SW480 (cell line): ENCODE measurements at places on chromosomes 5 and 9.

DNA sequence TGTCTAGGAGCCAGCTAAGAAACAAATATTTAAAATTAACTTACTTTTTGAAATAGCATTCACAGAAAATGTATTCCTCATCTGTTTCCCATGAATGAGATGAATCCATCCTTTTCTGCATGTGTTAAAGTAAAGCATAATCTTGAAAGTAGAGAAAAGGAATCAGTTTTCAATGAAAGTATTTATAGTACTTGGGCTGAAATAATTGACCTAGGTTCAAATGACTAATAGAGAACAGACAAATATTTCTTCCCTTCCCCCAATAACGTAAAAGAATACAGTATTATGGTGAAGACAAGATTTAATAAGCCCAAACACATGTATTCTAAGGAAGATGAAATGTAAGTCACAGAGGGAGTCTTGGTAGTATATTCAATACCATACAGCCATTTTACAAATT lies 403.5 kb downstream of the ZNF608 start:
- DNase-seq = no peak

DNA sequence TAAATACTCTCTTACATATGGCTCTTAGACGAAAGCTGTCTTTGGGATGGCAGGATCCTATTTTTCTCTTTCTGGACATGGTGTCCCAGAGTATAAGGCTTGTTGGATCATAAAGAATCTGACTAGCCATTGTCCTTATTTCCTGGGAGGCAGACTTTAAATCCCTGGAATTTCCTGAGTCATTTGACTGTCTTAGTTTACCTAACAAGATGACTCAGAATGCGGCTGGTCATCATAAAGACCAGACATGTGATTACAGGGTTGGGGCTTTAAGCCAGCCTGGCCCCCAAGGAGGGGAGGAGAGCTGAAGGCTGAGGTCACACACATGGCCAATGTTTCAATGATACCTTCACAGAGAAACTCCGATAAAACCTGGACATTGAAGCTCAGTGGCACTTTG lies 37.2 kb downstream of the FAM240B start:
- peak; percentile 73 for DNase-seq

DNA sequence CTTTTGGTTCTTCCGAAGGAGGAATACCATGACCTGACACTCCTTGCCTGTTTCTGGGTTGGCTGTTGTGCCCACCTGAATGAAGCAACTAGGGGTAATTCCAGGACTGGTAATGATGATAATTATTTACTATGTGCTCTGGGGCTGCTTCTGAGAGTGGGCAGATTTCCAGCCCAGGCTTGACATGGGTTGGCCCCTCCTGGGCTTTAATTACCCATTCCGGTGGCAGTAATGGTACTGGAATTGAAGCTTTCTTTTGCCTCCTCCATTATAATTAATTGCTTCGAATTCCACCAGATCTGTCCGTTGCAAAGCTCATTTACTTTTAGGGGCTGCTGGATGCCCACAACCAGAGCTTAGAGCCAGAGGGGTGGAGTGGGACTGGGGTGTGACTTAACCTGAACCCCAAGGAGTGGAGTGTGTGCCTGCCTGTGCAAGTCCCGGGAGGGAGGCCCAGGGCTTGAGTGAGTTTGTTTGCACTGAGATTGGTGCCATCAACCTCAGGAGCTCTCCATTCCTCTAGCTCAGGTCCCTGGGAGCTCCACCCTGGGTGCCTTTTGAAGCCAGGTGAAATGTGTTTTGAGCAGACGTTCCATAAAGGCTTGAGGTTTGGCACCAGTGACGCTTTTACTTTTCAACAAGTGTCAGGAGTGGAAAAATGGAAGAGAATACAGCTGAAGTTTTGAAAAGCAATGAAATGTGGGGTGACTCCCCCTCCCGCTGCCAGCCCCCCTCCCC lies 214.6 kb downstream of the PDZD2 start:
- DNase-seq = no peak

- DNase-seq = no peak
Measured at GRCh38 chr9:89536600-89536999, 38.7 kb upstream of the SEMA4D start.

- DNase-seq = no peak
Measured at GRCh38 chr9:849431-849830, 7.9 kb downstream of the DMRT1 start.

DNA sequence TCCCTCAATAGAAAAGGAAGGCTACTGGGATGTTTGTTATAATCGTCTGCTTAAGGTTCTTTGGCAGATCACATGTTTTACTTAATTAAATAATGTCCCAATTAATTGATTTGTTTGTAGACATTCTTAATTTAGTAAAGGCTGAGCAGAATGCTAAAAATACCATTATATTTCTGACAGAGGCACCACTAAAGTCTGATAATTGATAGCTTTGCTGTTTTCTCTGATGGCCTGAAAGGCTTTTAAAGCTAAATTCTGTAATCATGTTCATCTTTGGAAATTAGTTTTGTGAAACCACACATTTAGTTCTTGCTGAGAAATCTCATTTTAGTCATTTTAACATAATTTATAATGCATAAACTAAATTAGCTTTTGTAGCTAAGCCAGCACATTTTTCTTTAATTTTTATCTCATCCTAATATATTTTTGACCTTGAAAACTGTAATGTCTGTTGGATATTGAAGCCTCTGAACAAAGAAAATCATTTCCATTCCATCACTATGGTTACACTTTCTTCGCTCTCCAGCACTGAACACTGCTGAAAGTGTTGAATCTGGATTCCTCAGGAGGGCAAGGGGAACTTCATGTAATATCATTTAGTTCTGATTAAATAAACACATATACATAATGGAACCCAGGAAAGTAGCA lies 329.4 kb downstream of the ELAVL2 start:
- DNase-seq = no peak

DNA sequence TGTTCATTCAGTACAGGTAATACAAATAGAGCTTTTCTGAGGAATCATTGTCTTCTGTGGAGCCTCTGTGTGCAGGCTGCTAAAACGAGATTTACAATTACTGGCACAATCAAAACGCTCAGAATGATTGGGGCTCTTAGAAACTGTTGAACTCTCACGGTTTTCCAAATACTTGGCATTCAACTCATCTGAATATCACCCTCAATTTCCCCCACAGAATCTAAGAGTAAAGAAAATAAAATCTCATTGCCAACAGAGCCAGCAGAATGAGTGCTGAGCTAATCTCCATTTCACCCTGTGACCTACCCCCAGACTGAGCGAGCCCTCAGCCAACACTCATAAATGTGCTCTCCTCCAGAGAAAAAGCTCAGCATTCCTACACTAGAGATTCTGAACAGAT lies 35.3 kb upstream of the TMED7 start:
- no peak for DNase-seq

DNA sequence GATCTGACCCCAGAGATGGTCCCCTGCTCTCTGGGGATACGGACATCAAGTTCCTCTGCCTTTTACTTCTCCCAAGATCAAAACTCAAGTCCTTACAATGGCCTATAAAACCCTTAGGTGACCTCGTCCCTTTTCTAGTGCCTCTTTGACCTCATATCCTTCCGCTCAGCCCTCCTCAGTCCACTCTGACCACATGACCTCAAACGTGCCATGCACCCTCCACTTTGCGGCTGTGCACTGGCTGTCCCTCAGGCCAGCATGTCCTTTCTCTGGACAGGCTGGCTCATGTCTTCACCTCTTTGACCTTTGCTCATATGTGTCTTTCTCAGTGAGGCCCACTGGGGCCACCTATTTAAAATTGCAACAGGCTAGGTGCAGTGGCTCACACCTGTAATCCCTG lies 14.7 kb downstream of the TRMO start:
- DNase-seq = no peak

DNA sequence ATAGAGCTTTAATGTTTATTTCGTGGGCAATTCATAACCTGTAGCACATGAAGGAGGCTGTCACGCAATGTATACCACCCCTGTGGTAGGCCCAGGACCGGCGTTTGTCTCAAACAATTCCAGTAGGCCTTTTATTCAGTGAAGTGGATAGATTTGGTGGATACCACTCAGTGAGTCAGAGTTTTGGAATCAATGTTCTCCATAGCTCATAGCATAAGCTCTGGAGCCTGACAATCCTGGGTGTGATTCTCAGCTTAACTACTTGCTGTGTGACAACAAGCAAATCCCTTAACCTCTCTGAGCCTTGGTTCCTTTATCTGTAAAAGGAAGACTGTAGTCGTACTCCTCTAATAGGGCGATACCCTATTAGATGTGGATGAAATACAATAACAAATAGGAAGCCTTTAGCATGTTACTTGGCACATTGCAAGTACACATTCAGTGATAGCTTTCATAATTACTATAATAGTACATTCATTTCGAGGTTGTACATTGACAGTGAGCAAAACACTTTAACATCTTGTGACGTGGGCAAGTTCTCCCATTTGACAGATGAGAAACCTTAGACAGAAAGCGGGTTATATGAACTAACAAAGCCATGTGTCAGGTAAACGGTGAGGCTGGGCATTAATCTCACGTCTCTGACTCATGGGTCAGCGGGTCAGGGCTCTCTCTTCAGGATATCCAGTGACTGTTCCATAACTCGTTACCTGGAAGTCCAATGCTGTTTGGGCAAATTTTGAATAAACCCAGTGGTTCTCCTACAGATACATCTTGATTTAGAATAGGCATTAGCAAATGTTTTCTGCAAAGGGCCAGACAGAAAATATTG lies 130.8 kb downstream of the C9orf152 start:
- no peak for DNase-seq

DNA sequence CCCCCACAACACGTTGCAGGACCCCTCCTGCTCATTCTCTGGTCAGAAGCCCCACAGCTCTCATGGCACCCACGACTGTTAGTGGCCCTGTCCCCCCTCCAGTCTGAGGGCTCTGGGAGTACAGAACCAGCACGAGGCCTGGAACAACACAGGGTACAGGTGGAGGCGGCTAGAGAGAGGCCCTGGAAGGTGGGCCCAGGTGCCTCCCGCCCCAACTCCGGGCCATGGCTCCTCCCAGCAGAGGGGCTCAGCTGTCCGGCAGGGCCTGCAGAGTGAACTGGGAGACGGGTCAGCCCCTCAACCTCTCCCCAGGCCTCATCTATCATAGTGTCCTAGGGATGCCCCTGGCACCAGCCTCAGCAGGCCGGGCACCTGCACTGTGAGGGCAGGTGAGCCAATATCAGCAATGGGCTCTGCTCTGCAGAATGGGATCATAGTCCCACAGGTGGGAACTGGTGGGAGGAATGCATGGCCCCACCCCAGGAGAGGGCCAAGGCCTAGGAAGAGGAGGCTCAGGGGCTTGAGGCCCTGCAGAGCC lies 58.6 kb downstream of the BARX1 start:
- no peak for DNase-seq

- no peak for DNase-seq
Measured at GRCh38 chr9:124373851-124374250, 41.4 kb downstream of the PSMB7 start.

- no peak for DNase-seq
Measured at GRCh38 chr5:126015235-126016181, 407.7 kb upstream of the GRAMD2B start.

DNA sequence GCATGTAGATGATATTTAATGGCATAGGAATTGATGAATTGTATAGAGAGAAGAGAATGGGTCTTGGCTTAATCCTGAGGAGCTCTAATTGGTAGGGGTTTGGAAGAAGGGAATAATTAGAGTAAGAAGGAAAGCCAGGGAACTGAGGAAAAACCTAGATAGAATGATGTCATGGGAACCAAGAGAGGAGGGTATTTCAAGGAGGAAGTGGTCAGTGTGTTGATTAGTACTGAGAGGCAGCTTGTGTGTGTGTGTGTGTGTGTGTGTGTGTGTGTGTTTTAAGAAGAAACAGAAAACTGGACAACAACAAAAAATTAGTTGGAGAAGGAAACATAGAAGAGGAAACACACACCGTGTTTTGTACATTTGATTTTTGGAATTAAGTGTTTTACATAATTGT lies 42.8 kb downstream of the MAST4 start:
- DNase-seq = no peak

DNA sequence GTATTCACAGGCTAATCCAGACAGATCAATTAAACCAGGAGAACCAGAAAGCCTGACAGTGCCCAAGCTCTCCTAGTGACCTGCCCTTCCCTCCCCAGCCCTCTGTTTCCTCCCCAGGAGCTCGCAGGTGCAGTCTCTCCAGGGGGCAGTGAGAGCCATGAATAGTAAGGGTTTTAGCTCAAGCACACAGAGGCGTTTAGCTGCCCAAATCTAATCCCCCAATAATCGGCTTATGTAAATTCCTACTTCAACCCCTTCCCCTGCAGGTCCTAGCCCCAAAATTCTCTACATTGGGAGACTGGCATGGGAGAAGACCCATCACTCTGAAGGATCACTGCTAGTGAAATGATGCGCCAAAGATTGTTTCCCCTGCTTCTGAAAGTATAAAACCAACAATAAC lies 10.5 kb upstream of the TAL2 start:
- DNase-seq = no peak

DNA sequence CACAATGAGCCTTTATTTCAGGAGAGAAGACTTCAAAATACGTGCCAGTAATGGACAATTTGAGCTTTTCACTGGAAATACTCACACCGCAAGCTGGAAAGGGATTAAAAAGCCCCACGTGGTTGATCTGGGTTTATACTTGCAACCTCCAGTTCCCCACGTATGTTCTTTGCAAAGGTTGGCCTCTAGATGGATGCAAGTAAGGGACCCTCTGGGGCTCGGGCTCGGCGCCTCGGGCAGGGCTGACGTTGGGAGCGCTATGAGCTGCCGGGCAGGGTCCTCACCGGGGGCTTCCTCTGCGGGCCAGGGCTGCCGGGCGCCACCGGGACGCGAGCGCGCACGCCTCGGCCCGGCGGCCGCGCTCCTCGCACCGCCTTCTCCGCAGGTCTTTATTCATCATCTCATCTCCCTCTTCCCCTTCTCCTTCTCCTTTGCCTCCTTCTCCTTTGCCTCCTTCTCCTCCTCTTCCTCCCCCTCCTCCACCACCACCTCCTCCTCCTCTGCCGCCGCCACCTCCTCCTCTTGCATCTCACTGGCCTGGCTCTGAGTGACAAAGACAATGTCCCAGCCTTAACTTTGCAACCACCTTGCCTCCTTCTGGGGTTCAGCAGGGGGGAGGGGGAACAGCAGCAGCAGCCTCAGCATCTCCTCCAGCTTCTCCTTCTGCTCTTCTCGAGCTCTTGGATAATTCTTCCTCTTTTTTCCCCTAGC lies 701 bp upstream of the ZNF462 start:
- peak; percentile 46 for DNase-seq

DNA sequence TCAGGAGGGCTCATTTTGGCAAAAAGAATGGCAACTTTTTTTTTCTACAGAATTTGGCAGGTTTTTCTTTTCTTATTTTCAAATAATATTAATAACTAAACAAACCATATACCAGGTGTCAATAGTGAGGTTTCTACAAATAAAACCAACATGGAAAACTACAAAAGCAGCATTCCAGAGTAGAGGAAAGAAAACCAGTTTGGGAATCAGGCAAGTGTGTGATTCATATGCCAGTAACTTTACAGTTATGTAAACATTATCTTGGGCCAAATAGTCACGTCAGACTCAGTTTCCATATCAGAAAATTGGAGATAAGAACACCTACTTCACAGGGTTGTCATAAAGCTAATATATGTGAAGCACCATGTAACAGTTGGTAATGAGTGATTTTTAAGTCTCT lies 51.7 kb downstream of the FBXW11 start:
- DNase-seq = no peak
